ENCODE measurements at places on chromosomes 5 and 9.

- no peak for DNase-seq
These were observed 593.3 kb downstream of the CDK5RAP2 start for GRCh38 chr9:119986713-119987112.

DNA sequence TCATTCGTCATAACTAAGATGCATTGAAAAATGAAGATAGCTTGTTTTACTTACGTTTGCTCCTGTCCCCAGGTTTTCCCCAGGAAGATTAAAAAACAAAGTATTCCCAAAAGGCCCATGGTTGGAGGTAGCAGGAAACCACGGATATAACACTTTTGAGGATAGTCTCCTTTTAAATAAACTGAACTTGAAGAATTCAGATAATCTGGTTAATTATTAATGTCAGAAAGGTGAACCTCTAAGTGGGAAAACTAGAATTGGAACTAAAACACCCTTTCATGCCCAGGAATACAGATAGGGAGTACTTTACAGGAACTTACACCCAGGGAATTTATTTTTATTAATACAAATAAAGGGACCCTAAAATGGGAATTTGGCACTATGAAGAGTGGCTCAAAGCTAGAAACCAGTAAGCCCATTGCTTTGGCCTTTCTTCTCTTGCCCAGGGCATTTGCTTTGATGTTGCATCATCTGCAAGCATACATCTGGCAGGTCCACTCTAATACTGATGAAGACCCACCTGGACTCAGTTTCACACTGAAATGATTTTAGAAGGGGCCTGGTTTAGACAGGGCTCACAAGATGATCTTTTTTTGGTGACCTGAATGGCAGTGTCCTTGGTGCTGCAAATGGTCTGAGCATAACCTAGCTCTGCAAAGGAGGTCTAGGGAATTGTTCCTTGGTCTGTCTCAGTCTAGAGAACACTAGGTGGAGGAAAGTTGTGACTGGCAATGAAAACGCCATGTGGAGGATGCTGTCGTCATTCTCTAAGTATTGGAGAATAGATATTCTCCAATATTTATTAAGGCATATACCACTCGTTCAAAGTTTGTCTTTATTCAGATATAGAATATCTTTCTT, at the start of gene C5:
Gene C5 (minus strand): TSS at position 148 of the 861 bp plus-strand sequence. CDS start 29 bp downstream, at position 119.
- DNase-seq: no peak

DNA sequence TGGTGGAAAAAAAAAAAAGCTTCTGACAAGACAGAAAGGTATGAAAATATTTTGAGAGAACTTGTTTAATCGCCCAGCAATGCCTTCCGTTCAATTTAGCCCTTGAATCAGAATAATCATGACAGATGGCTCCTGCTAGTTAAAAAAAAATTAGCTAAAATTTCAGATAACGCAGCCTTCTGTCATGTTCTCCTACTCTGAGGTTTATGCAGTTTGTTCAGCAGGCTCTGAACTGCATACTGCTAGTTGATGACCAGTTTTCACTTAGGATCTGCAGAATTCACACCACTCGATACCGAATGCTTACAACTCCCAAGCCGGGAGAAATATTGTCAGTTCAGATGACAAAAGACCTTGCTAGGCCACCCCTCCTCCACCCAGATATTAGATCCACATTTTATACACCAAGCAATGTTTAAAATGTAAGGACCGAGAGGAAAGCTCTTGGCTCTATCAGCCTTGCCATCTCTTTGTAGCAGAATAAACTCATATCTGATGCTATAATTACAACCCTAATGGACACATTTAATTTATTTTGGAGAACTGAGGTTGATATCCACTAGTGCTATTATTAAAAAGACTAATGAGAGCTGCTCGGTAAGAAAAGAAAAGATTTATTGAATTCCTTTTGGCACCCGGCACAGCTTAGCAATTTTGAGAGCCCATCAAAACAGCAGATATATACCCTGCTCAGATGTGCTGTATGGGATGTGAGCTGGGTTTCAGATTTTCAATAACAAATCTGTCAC, 322.8 kb downstream of the GLIS3 start:
- no peak for DNase-seq

GRCh38 chr5:41275813-41276512, 62.6 kb upstream of the C6 start:
- no peak for DNase-seq

DNA sequence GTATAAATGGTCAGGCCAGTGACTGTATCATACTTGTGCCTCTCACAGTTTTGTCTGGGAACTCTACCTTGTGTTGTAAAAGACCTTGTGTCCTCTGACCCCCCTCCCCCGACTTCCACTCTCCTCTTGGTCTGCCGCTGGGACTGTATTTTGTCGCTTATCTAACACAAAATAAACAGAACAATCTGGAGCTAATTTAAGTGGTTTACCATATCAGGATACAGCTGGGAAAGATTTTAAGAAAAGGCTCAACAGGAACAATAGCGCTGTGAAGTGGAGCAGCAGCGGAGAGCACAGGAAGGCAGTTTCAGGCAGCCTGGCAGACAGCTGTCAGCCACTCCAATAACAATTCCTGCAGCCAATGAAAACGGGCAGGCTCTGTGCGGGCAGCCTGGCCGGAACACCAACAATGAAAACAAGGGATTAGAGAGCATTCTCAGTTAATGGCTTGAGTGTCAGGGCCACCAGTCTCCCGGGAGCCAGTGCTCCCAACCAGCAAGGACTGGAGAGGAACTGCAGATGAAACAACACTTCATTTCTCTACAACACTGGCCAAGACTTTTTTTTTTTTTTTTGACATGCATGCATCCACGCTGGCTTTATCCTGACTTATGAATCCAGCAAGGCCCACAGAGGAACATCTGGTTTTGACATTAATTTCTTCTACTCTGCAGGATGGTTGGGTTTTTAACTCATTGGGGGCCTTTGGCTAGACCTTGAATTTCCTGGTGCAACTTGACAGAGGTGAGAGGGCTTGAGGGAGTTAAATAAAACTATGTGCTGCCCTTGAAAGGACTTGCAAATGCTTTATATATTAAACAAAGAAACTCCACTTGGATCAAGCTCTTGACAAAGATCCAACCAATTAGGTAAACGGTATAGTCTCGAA, 76.7 kb downstream of the ARSB start:
- no peak for DNase-seq

GRCh38 chr5:146306838-146307237, 31.8 kb upstream of the POU4F3 start:
- no peak for DNase-seq
